ENCODE measurements at places on chromosomes 3 and 15.

DNA sequence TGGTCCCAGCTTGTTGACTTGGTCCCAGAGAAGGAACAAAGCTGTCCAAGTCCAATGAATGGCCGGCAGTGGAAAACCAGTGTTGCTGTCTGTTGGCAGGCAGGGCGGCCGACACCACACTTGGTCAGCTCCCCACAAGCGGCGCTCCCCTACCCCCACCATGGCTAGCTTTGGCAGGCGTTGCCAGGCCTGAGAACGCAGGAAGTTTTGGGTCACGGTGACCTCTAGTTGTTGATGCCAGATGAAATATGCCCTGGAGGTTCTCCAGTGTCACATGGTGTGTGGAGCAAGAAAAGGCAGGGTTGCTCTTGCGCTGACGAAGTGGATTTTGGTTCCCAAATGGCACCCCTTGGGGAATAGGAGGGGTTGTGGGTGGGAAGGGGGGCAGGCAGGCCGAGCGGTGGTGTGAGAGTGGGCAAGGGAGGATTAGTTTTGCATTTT lies 72.7 kb upstream of the TPRG1 start:
- no peak for DNase-seq

- no peak for DNase-seq
Observed at GRCh38 chr15:33200444-33200843, 5.9 kb upstream of the FMN1 start.

DNA sequence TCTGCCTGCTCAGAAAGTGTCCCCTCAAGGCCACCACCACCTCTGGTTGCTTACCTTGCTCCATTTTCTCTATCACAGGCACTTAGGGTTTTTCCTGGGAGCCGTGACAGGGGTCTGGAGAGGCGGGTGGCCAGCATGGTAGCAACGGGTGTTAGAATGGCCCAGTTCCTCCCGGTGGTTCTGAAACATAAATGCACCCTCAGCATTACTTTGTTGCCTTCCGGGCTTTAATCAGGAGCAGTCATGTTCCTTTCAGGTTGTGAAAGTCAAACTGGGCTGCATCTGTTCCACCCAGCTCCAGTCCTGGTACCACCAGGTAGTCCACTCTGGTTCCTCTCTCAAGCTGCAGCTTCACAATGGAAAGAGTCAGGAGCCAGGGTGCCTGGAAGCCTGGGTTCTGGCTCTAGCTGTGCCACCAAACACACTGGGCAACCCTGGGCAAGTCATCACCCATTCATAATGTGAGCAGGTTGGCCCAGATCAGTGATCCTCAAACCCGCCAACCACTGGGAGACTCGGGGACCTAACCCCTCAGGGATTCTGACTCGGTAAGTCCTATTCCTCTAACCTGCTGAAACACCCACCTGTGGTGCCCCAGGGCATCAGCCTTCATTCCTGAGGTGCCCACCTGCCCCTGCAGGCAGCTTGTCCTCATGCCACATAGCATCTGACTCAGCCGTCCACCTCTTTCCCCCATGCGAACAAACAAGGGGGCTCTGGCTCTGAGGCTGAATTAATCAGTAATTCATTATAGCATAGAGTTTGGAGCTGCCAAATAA lies 9.3 kb downstream of the BDH1 start:
- DNase-seq = no peak

DNA sequence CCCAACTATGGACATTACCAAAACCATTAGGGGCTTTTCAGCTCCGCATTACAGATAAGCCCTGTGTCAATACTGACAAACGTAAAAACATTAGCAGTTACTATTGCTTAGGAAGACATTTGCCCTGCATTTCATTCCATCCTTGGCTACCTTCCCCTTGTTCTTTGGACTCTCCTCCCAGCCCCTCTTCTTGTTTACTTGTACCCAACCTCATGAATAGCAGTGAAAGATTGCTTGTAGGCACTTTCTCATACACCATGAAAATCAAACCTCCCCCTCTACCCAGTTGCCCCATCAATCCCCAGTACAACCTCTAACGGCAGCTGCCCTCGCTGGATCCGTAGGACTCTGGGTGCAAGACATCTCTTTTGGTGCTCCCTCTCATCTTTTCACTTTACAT lies 16.9 kb upstream of the FAM107A start:
- no peak for DNase-seq

GRCh38 chr15:81056304-81056703 lies 55.6 kb downstream of the TLNRD1 start:
- DNase-seq = no peak

DNA sequence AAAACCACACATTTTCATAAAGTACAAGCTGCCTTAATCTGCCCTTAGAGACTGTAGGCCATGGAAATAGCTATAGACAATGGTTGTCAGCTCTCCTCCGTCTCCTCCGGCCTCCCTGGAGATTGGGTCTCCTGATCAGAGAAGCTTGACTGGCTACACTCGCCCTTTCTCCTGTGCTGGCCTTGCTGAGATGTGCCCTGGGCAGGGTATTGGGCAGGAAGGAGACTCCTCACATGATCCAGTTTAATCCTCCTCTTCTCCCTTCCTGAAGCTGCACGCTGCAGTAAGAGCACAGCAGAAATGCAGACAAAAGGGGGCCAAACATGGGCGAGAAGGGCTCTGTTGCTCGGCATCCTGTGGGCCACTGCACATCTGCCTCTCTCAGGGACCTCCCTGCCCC lies at the start of gene SLC24A5:
SLC24A5 (plus strand) TSS at position 246 of the 400 bp plus-strand sequence; CDS start at position 301, 55 bp downstream.
- DNase-seq = no peak

DNA sequence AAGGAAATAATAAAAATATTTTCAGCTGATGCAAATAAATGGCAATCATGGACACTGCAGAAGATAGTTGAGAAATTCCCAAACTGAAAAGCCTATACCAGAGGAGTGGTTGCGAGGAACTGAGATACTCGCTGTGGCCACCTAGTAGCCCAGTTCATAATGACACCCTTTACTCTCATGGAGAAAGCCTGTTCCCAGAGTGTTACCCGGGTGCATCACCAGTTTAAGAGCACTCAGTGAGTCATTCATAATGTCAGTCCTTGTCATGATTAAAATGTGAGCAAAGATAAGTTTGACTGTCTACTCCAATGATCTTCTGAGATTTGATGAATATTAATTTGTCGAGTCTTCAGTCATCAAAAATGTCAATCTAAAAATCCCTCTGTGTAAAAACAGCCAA lies 138.4 kb upstream of the LRRC3B start:
- no peak for DNase-seq

GRCh38 chr3:105758451-105758850 lies 110.4 kb downstream of the CBLB start:
- no peak for DNase-seq

- DNase-seq = no peak
Observed at GRCh38 chr3:150146991-150147761, 176.5 kb upstream of the PFN2 start.

DNA sequence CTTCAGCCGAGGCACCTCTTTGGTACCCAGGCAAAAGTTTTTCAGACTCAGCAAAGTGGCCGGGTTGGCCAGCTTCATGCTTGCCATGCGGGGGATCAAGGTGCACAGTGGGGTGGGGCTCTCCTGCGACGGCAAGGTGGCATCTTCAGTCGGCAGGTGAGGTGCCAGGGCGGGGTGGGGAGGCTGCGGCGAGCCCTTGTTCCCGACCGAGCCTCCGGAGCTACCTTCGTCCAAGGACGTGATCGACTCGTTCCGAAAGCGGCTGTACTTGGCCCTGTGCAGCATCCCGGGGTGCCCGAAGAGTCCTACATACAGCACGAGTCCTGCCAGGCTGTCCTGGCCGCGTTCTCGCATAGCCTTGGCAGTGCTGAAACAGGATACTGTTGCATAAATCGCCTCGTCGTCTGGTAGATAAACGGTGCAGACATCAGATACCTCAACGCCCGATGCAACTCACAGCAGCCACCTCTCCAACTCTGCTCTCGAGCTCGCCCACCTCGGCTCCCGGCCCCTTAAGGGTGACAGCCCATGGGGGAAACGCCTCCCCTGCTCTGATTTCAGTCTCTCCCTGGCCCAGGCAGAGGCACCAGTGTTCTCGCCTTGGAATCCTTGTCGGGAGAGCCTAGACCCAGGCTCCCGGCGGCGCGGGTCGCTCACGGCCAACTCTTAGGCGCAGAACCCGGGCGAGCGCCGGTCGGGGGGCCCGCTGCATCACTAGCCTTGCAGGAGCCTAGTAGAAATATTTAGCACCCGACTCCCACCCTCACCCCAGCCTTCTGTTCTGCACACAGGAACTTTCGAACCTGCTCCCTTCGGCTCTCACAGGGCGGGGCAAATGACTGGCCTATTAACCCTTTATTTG lies 826 bp downstream of the SHC4 start:
- DNase-seq = no peak

- DNase-seq = no peak
Observed at GRCh38 chr15:56699743-56700142, 33.6 kb downstream of the ZNF280D start.

- no peak for DNase-seq
Observed at GRCh38 chr15:89747708-89748682, 3.1 kb downstream of the MESP1 start.

- no peak for DNase-seq
Observed at GRCh38 chr3:66477856-66478255, 23.0 kb downstream of the LRIG1 start.

GRCh38 chr3:5799398-5799797 lies 611.9 kb downstream of the EDEM1 start:
- DNase-seq = no peak

- no peak for DNase-seq
Observed at GRCh38 chr3:113614402-113614801, 82.0 kb downstream of the USF3 start.

DNA sequence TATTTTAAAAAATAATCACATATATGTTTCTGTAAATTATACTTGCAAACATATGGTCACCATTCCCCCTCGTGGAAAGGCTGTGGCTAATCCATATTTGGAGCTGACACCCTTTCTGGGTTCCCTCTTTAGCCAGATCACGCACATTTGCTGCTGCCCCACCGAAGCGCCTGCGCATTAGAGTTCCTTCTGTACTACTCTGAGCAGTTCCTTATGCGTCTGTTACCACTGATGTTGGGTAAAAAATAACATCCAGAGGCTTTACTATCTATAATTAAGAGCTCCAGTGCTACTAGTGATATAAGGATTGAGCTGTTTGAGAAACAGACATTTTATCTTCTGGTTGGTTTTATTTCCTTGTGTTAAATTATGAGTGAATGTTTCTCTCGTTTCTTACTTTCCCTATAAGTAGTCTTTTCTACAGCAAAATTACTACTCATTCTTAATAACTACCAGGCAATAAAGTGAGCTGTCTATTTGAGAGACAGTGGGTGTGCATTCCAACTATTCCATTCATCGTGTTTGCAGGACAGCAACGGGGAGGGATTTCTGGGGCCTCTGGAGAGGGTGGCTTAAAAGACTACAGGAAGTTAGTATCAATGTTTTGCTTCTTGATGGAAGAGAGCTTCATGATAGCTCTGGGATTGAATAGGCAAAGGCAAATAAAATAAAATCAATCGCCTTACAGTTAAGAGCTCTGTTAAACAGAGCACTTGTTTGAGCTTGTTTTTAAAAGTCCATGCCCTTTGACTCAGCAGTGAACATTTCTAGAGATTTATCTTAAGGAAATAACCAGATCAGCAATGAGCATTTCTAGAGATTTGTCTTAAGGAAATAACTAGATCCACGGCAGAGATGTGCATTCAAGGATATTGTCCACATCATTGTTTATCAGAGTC lies 245.2 kb downstream of the CD47 start:
- no peak for DNase-seq

- no peak for DNase-seq
Observed at GRCh38 chr3:24986612-24987011, 441.5 kb upstream of the RARB start.

GRCh38 chr3:71542521-71543370 lies 40.8 kb downstream of the FOXP1 start:
- DNase-seq = no peak

- no peak for DNase-seq
Observed at GRCh38 chr15:67080118-67080899, 14.9 kb downstream of the SMAD3 start.

DNA sequence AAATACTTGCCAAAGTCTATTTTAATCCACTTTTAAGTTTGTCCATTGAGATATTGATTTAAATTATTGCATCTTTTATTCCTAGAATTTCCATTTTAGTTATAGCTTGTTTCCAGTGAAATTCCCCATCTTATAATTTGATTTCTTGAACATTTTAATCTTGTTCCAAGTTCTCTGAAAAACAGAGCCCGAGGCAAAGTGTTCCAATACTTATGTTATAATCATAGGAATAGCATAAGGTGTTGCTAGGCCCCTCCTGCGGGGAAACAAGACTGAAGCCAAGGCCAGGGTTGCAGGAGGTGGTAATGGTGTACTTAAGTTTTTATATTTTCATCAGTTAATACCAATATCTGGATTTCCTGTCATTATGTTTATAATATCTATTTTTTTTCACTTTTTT lies 226.6 kb downstream of the ADAMTSL3 start:
- no peak for DNase-seq

GRCh38 chr15:95286352-95286880 lies 1044.1 kb upstream of the NR2F2 start:
- DNase-seq = no peak

DNA sequence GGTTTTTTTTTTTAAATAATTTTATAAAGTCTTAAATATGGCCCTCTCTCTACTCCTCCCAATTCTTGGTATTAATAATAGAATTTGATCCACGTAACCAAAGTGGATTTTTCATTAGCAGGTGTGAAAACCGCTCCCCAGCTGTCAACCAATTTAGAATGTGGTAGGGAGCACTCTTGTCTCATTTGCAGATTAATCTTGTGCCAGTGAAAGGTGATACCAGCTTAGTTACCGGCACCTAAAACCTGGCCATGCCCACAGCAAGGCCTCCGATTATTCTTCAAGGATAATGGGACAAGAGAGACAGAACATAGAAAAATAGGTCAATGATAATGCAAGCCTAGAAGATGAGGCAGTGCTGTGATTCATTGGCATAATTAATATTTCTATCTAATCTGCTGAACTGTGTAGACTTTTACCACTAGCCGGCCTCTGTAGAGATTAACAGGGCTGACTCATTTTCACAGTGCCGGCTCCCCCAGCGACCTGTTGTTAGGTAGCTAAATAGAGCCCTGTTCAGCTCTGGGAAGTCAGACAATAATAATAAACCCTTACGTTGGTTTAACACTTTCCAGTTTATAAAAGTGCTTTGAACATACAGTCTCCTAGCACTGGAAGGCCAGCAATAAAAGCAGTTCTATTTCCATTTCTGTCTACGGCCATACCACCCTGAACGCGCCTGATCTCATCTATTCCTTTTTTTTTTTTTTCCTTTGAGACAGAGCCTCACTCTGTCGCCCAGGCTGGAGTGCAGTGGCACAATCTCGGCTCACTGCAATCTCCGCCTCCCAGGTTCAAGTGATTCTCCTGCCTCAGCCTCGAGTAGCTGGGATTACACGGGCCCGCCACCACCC lies 102.9 kb downstream of the SHQ1 start:
- DNase-seq = no peak

- DNase-seq = no peak
Observed at GRCh38 chr3:144692488-144692887, 720.9 kb downstream of the DIPK2A start.

GRCh38 chr3:149736175-149736952 lies 15.9 kb downstream of the COMMD2 start:
- DNase-seq = no peak

DNA sequence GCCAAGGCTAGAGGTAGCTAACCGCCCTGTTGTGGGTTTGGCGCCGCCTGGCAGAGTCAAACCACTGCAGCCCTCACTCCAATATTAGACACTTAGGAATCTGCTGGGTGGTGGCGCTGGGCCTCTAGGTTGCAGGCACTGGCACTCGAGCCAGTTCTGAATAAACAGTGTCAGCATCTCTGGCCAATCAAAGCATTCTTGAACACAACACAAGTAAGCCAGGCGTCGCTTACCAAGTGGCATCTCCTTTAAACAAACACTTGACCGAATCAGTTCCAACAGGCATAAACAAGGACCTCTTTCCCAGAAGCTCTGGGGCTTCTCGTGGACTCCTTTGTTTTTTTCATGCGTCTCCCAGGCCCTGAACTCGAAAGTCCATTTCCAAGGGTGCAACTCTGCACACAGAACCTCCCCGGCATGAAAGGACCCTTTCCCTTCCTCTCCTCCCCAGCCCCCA lies 82.3 kb downstream of the LRIG1 start:
- DNase-seq = no peak
